Stimulated activated CD4-positive, alpha-beta T cell treated with anti-CD3 and anti-CD28 coated beads, Interleukin-1b, Interleukin-23, amount 100 ng/mL, for 24 hours (primary cell): ENCODE measurements at places on chromosomes 16 and 17.

- DNase-seq: no peak
These were observed at the start of gene DNAH3 for GRCh38 chr16:21150375-21151001. Gene DNAH3 (minus strand): TSS chr16:21150846. CDS start chr16:21150319, 527 bp downstream.

GRCh38 chr16:22948603-22949368 is 134.8 kb downstream of the HS3ST2 start:
- DNase-seq: peak; percentile 21

DNA sequence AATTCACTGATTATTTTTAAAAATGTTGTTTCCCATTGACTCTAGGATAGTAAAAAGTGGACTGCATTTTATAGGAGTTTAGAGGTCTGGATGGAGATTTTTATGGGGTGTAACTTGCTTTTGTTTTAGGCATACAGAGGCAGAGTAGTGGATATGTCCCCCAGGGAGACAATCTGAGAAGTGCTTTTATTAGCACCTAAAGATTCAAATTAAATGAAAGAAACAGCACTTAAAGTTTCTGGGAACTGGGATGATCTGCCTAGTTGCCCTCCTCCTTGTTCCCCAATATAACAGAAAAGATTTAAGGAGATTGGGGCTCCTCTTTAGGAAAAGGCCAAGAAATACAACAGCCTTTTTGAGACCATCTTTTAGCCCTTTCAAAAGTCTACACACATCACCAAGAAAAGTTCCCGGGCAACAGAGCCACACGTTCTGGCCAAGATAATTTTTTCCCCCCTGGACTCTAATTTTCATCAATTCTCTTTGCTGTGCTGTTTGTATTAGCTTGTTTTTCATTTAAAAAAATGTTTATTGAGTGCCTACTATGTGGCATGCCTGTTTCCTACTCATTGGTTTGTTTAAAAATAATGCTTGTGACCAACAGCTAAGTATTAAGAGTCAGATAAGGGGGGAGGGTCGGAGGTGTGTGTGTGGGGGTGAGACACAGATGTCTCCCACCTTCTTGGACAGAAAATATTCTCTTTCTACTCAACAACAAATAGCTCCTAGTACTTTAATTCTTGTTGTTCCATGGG is 2.5 kb upstream of the IGF2BP1 start:
- DNase-seq: no peak

DNA sequence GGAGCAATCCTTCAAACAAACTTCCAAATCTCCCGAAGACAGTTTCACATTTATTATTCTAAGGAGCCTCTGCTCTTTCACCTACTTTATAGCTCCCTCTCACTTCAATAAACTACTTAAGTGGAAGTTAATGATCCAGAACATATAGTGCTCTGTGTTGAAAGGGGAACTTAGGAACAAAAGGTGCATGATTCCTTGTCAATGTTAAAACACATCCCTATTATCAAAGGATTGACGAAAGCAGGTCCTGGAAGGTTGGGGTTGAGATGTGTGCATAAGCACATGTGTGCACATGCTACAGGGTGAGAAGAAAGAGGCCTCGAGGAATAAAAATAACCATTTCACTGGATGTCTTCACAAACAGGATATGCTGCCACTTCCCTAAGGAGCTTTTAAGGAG is 170.3 kb downstream of the SLC39A11 start:
- DNase-seq: no peak

DNA sequence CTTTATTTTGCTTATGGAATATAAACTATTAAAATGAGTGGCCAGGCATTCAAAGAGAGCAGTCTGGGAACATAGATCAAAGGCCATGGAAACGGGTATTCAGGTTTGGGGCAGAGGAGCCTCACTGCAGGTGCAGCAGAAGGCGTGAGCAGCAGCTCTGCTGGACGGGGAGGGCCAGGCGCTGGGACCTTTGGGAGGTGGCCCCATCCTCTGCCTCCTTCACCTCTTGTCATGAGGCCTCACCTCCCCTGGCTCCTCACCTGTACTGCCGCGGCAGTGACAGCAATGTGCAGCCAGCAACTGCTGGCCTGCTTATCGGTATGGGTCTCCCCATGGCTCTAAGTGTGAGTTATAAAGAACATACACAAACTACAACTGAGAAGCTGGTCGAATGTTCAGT is 109.4 kb downstream of the CDK5R1 start:
- DNase-seq: no peak
